ENCODE measurements at places on chromosomes 3 and 15. TPM values are rescaled to one million over a fixed set of nuclear protein-coding genes. Genes with fewer than 3 reads are reported as not detected.

The PYGO1 gene
- 3.7 TPM for total RNA-seq

The ILDR1 gene
- total RNA-seq: 17.7 TPM

The SLC35G2 gene
- 5.4 TPM for total RNA-seq

The CEMIP gene
- total RNA-seq: 0.57 TPM

The NR1I2 gene
- total RNA-seq: 0.38 TPM

The LRRC34 gene
- 4.0 TPM for total RNA-seq

All from kidney (tissue), 22 donors.